ENCODE measurements at places on chromosomes 11 and 22.

DNA sequence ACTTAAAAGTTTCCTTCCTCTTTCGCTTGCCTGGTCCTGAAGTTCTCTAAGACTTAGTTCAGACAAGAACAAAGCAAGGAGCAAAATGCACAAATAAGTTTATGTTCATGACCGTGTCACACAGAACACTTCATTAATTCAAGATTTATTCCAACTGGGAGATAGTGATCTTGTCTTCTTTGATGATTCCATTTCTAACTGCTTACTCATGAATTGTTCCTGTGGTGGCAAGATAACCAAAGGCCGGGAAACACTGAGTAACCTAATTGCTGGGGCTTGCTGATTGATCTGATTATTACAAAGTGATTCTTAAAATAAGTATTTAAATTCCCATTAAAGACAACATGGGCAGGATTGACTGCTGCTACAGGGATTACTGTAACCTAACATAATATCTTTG is 1462.9 kb upstream of the RAG2 start:
- DNase-seq, result no peak

DNA sequence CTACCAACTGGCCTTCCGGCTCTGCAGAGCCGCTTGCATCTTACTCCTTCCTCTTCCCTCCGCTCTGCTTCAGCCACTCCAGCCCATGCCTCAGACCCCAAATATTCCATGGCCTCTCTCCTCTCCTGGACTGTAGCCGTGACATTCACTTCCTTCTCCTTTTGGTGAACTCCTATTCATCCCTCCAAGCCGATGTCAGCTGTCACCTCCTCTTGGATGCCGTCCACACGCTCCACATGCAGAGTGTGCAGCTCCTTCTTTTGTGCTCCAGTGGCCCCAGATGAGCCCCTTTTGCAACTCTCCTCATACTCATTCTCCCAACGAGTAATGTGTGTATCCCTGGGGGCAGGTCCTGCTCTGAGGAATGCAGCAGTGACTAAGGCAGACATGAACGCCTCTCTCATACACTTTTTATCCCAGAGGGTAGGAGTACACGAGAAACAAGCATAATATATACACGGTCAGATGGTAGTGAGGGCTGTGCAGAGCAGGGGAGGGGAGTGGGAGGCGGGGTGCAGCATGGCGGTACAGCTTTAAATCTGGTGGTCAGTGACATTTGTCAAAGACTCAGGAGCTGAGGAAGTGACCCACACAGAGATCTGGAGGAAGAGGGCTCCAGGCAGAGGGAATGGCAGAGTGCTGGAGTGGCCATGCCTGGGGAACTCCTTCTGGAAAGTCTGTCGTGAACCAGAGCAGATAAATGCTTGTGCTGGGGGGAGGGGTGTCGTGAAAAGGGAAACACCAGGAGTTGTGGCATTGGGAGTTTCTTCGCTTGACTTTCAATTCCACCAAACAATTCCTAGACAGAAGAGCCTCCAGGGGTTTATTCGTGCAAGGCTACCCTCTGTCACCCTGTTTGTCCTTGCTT is 83.8 kb upstream of the ATXN10 start:
- DNase-seq, result no peak

- no peak for DNase-seq
These were observed 64.8 kb downstream of the STIM1 start for GRCh38 chr11:3920148-3920852.

DNA sequence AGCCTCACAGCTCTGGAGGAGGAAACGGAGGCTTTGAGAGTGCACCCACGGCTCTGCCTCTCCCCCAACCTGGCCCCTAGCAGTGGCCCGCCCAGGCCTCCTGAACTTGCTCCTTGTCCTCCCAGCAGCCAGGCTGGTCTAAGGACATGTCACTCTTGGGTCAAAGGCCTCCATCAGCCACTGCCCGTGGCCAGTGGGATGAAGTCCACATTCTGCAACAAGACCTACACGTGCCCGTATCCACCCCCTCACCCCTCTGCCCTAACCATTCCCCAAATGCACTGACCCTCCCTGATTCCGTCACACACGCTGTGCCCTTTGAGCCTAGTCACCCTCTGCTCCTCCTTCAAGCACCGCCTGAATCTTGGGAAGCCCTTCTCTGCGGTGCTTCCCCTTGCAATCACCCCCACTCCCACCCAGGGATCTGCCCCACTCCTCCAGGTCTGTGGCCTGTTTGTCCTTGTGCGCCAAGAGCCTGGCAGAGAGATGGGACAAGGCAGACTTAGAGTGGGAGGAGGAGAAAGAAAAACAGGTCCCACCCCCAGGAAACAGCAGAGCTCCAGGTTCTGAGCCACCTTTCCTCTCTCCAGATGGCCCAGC is 37.5 kb upstream of the TEF start:
- no peak for DNase-seq

DNA sequence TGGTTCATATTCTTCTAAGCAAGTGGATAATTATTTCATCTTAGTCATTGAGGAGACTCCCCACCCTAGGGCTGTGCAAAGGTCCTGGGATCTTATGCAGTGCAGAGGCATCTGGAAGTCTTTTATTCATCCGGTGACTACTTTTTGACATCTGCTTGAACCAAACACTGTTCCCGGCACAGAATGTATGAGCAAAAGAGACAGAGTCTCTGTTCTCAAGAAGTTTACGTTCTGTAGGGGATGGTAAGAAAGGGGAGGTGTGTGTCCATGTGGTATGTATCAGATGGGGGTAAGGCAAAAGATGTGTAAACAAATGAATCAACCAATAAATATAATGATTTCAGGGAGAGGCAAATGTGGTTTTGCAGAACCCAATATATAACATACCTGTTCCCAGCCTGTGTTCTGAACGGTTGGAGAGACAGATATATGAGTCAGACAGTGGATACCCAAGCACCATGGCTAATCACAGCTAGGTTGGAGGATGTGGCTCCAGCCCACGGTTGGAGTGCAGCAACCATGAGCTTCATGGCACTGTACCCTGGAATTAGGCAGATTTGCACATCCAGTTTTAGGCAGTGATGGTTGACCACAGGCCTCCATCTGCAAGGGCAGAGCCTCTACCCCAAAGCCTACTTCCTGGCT is 75.1 kb upstream of the CADM1 start:
- no peak for DNase-seq

Measured in SW 1271 (cell line).